ENCODE measurements at places on chromosomes 13 and 19.

DNA sequence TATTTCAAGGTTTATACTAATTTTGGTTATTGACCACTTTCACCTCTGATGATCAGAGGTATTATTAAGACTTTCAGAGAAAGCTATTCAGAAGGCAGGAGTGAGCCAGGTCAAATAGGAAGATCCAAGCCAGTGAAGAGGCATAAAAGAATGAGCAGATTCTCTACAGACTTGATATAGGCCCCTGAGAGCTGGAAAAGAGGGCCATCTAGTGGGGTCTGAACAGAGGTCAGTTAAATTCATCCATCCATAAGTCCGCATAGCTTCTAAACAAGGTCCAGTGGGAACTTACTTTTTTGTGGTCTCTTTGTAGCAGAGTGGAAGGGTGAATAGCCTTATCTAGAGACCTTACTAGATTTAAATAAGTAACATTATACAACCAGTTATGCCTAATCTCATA, 126.6 kb upstream of the UFM1 start:
- no peak for DNase-seq

DNA sequence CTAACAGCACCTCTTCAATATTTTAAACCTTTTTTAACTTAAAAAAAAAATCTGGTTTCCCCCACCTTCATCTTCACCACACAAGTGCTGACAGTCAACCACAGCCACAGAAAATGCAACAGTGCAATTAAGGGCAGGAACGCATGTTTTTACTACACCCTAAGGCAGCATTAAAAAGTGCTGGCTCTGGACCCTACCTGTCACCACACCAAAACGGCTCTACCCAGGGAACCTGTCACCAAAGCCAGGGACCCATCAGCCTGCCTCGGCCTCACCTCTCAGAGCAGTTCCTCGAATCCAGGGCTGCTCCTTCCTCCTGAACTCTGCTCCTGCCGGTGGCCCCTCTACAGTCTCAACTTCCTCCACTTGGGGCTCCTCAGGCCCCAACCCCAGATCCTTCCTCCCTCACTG, 22.5 kb upstream of the SLC35E1 start:
- no peak for DNase-seq

GRCh38 chr13:48222358-48223301, 10.4 kb upstream of the ITM2B start:
- no peak for DNase-seq

GRCh38 chr19:23273022-23273589, 22.9 kb upstream of the ZNF724 start:
- DNase-seq, result no peak

DNA sequence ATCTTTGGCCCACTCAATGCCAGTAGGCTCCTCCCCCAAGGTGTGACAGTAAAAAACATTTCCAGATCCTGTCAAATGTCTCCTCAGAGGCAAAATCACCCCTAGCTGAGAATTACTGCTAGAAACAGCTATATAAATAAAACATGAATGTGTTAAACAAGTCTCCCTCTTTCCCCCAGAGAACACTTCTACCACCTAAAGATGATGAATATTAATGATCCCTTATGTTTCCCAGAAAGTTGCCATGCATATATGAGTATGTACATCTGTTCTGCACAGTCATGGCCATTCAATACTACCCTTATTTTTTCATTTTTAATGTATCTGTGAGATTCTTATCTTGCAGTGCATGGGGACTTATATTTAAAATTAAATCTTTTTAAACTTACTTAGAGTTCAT, 230.0 kb downstream of the SHISA2 start:
- DNase-seq, result no peak

- DNase-seq, result no peak
Measured at GRCh38 chr19:6826281-6826920, 53.9 kb downstream of the VAV1 start.

- no peak for DNase-seq
Measured at GRCh38 chr13:52846567-52847321, 1.7 kb downstream of the PCDH8 start.
